ENCODE measurements at places on chromosomes 4 and X.

DNA sequence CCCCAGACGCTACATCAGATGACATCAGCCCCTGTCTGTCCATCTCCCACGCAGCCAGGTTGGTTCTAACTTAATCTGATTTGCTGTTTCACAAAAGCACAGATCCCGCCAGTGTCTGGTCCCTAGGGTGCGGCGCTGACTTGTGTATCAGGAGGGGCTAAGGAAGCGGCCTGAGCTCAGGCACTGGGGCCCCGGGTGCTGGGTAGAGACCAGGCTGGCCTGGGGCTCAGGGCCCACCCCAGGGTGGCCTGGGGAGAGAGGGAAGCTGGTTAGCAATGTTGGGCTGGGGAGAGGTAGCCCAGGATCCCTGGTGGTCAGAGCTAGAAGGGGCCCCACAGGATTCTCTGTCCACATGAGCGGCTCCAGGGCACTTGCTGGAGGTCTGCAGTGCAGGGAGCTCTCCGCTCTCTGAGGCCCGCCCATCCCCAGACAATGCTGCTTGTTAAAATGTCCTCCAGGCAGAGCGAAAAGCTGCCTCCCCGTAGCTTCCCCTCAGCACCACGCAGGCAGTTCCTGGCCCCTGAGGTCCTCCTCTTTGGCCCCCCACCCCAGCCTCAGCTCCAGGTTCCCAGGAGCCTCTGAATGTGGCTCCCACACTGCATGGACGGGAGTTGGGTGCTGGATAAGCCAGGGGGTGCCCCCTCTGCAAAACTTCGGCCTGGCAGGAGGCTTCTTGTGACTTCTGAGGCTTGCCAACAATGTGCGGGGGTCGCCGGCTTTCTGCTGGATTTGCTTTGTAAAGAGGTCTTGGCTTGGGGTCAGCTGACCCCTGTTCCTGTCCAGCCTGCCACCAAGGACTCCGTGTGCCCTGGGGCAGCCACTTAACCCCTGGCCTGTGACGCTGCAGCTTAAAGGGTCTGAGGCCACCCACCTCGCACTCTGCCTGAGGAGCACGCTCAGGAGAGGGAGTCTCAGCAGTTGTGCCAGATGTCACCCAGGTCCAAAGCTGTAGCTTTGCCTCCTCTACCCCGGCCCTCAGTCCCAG lies 112.9 kb downstream of the CPZ start:
- peak; percentile 78 for DNase-seq

DNA sequence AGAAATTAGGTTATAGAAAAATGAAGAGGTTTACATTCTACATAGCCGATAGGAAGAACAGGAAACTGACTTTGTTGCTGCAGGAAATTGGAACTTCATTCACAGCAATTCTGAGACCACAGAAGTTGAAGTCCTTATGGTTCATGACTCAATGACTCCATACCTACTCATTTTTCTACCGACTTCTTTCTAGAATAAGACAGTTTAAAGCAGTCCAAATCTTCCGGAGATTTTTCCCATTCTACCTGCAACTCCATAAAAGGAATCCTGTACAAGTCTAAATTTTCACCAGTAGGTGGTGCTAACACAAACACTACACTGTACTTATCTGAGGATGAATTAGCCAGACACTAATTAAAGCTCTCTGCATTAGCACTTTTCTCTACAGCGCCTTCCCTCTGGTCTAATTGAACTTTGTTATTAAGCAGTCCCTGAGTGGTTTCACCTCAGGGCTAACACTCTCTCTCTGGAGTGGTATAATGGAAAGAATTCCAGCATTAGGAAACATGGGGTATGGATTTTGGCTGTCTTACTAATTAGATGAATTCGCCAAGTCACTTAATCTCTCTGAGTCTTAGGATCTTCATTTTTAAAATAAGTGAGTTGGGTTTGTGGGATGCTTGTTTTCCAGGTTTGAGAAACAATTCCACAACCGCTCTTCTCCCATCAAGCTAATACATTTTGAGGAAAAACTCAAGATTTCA lies 167.9 kb downstream of the SMIM20 start:
- DNase-seq: no peak

DNA sequence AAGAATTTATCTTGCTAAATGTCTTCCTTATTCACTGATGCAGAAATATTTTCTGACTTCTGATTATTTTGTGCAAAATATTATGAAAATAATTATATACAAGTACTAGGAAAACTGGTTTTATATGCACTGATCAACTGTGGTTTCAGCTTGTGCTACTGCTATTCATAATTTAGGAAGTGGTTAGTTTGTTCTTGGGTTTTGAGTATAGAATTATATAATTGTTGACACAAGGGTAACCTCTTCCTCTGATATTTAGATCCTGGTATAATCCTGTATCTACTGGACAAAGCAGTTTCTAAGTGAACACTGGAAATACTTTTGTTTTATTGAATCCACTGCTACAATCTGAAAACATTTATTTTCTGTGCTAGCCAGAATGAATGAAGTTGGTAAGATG lies 182.8 kb downstream of the PDGFC start:
- no peak for DNase-seq

DNA sequence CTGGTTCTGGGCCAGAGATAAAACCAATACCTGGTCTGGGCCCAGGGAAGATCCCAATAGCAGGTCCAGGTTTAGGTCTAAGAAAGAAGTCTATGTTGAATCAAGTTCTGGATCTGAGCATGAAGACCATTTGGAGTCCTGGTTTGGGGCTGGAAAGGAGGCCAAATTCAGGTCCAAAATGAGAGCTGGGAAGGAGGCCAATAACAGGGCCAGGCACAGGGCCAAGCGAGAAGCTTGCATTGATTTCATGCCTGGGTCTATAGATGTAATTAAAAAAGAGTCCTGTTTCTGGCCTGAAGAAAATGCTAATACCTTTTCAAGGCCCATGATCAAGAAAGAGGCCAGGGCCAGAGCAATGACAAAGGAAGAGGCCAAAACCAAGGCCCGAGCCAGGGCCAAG lies 3.4 kb downstream of the GPRASP1 start:
- DNase-seq: no peak

GRCh38 chr4:79429113-79429903 lies 21.3 kb upstream of the GK2 start:
- DNase-seq: no peak

- no peak for DNase-seq
Observed at GRCh38 chr4:23782778-23783437, 106.9 kb downstream of the PPARGC1A start.

GRCh38 chr4:153466081-153466948 lies at the start of gene TMEM131L:
TMEM131L (plus strand) TSS chr4:153466360; CDS start chr4:153466398, 38 bp downstream.
- DNase-seq: peak; percentile 90

- DNase-seq: no peak
Observed at GRCh38 chrX:147228153-147228552, 413.6 kb upstream of the CXorf51A start.

DNA sequence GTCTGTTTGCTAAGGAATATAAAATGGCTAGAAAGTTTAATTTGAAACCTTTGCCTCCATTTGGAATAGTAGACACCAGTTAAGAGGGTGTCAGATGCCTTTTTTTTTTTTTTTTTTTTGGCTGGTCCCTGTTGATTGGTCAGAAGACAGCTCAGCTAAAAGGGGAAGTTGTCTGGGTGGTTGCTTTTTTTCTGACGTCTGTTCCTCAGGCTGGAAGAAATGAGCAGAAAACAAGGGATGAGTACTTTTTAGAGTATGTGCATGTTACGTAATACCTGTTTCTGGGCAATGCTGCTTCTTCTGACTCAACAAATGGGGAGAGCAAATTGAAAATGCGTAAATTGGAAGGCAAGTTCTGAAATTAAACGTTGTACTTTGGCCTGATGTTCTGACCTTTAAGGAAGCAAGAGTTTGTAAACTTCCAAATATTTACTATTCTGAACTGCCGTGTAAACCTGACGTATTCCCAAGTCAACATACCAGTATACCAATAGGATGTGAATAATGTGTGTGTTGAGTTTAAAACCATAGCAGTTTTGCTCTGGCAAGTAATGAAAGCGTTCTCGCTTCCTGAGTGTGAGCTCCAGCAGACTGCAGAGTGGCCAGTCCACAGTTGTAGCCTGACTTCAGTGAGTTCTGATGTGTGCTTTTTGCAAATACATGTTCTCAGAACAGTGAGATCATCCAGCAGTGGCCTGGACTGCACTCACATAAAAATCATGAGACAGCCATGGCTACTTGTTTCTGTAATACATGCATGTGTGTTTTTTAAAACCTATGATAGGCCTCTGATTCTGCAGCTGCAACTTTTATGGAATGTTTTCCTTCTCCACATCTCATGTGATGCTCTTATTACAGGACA lies 1.7 kb downstream of the SAT1 start:
- no peak for DNase-seq

DNA sequence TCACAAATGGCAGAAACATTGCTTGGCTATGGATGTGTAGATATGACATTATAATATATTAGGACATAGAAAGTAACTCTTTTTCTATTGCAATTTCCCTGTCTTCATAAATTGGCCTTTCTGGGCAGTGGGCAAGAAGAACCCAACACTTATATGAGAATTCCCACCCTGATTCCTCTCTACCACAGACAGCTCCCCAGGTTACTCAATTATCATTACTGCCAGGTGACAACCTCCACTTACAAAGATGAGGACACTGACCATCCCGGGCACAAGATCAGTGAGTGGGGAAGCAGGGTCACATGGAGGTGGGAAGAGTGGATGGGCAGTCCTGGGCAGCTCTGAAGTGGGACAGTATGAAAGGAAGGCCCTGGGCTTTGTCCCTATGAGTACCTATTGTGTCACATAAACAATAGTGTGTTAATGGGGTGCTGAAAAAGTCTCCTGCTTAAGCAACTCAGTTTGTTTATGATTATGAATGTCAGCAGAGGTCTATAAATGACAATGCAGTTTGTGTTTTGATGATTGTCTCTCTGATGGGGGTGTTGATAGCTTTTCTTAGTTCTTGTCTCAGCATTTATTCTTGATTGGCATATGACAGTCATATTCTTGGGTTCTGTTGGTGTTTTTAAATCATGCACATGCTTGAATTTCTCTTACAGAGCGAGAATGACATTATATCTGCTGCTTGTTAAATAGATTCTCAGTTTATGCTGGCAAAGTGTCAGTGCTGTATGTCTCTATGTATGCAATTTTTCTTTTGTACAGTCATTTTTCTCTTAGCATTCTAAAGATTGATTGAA lies 99.9 kb downstream of the SLIT2 start:
- no peak for DNase-seq

DNA sequence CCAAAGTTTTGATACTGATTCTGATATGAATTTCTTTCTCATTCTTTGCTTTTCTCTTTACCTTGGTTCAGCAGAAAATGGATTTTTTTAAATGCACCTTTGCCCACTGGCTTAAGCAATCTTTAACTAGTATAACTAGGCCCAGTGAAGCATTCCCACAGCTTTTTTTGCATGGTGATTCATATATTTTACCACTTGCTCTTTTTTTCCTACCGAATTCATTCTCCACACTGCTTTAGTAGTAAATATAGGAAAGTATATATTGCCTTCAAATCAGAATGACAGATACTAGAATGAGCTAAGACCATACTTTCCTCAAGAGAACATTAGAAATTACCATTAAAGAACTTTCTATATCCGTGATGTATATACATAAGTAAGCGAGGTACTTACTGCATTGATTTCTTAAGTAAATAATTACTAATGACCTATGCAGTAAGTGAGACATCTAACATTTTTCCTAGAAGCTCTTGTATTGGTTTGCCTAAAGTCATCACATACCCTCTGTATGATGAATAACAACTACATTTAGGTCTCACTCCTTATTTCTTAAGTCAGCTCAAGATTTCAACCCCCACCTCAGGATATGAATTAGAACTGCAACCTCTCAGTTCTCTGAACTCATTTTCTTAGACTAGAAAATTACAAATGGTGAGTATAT lies 44.2 kb downstream of the SLC4A4 start:
- no peak for DNase-seq

GRCh38 chr4:140297221-140297570 lies 76.2 kb upstream of the SCOC start:
- no peak for DNase-seq

All from posterior vena cava (tissue), 2 donors.